ENCODE measurements at places on chromosomes 7 and 10.

- H3K27me3 ChIP-seq, result peaks cover 19% of the 10 kb centered on the region
- H3K36me3 ChIP-seq, result no peaks in the 10 kb centered on the region
- ATAC-seq, result no peak
- no peak overlapping the region for H3K4me3 ChIP-seq
Measured at GRCh38 chr10:129136951-129137350, 330.1 kb upstream of the MGMT start.

- no peak overlapping the region for H3K4me3 ChIP-seq
- peaks cover 22% of the 10 kb centered on the region for H3K27me3 ChIP-seq
- H3K27ac ChIP-seq, result no peak overlapping the region
- no peak for ATAC-seq
Measured at GRCh38 chr7:12927635-12928434, 240.4 kb downstream of the ARL4A start.

DNA sequence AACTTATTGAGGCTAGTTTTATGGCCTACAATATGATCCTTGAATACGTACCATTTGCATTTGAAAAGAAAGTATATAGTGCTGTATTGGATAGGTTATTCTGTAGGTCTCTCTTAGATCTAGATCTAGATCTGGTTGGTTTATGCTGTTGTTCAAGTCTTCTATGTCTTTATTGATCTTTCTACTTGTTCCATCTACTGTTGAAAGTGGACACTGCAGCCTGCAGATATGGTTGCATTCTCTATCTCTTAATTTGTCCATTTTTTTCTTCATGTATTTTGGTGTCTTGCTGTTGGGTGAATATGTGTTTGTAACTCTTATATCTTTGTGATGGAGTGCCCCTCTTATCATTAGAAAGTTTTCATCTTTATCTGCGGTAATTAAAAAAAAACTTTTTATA, 139.4 kb upstream of the PCDH15 start:
- no peak for ATAC-seq
- H3K27me3 ChIP-seq, result no peaks in the 10 kb centered on the region
- no peaks in the 10 kb centered on the region for H3K36me3 ChIP-seq
- H3K27ac ChIP-seq, result no peak overlapping the region

GRCh38 chr7:73647725-73648592, 19.7 kb upstream of the VPS37D start:
- peak; percentile 72 for ATAC-seq
- H3K36me3 ChIP-seq, result no peaks in the 10 kb centered on the region
- H3K4me3 ChIP-seq, result peak overlapping the region; percentile 62
- H3K27ac ChIP-seq, result peak overlapping the region; percentile 40

- H3K4me3 ChIP-seq, result no peak overlapping the region
- no peaks in the 10 kb centered on the region for H3K4me1 ChIP-seq
- H3K27me3 ChIP-seq, result peaks cover 3% of the 10 kb centered on the region
- no peak for ATAC-seq
Measured at GRCh38 chr7:28755255-28755654, 202.9 kb downstream of the TRIL start.

- peaks cover 3% of the 10 kb centered on the region for H3K4me1 ChIP-seq
- peak overlapping the region; percentile 30 for H3K27ac ChIP-seq
- ATAC-seq, result peak; percentile 81
- H3K36me3 ChIP-seq, result no peaks in the 10 kb centered on the region
- H3K4me3 ChIP-seq, result no peak overlapping the region
- peaks cover 12% of the 10 kb centered on the region for H3K27me3 ChIP-seq
Measured at GRCh38 chr10:78630944-78631838, 437.6 kb upstream of the ZMIZ1 start.

- peaks cover 3% of the 10 kb centered on the region for H3K27me3 ChIP-seq
- ATAC-seq, result no peak
- no peak overlapping the region for H3K4me3 ChIP-seq
- H3K4me1 ChIP-seq, result no peaks in the 10 kb centered on the region
Measured at GRCh38 chr7:34067005-34067778, 161.9 kb downstream of the BMPER start.

DNA sequence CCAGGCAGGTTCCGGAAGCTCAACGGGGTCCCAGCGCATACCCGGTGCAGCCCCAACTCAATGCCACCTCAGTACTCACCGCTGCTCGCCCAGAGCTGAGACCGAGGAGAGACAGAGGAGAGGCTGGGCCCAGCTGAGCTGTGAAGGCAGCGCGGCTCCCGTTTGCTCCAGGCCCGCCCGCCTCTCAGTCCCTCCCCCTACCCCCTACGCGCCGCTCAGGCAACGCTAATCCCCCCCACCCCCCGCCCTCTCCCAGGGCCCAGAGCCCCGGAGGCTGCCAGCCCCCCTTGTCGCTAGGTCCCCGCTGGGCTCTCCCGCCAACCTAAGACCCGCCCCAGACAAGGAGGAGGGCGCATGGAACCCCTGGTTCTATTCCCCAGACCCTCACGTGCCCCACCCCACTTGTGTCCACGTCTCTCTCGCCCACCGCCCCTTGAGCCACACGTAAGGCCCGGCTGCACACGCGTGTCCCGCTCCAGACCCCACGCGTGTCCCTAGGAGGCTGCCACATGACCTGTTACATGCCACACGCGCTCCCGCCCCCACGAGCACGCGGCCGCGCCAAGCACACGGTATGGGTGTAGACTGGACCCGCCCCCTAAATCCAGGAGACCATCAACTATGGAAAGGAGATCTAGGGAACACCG, at the start of gene PSD:
PSD (minus strand) TSS at position 164 of the 647 bp plus-strand sequence. CDS start 1,747 bp downstream, outside the sequence.
- H3K27ac ChIP-seq, result peak within 1 kb of the TSS; percentile 58
- no peak for ATAC-seq
- peaks cover 15% of the 10 kb centered on the region for H3K36me3 ChIP-seq
- peaks cover 22% of the 10 kb centered on the region for H3K27me3 ChIP-seq
- peak within 1 kb of the TSS; percentile 99 for H3K4me3 ChIP-seq
- H3K4me1 ChIP-seq, result peaks cover 5% of the 10 kb centered on the region

- peak; percentile 98 for ATAC-seq
- H3K4me3 ChIP-seq, result peak overlapping the region; percentile 20
- H3K36me3 ChIP-seq, result no peaks in the 10 kb centered on the region
- no peak overlapping the region for H3K27ac ChIP-seq
- peaks cover 5% of the 10 kb centered on the region for H3K4me1 ChIP-seq
- H3K27me3 ChIP-seq, result peaks cover 8% of the 10 kb centered on the region
Measured at GRCh38 chr10:133318494-133319127, 9.9 kb downstream of the ZNF511 start.

- H3K4me3 ChIP-seq, result no peak overlapping the region
- no peaks in the 10 kb centered on the region for H3K36me3 ChIP-seq
- no peak overlapping the region for H3K27ac ChIP-seq
- ATAC-seq, result no peak
Measured at GRCh38 chr10:44263771-44264170, 121.1 kb downstream of the CXCL12 start.

- H3K27ac ChIP-seq, result no peak overlapping the region
- H3K4me3 ChIP-seq, result no peak overlapping the region
- peaks cover 24% of the 10 kb centered on the region for H3K4me1 ChIP-seq
- H3K27me3 ChIP-seq, result no peaks in the 10 kb centered on the region
Measured at GRCh38 chr10:17431871-17432311, 22.5 kb downstream of the ST8SIA6 start.

- no peak overlapping the region for H3K4me3 ChIP-seq
- H3K4me1 ChIP-seq, result peaks cover 6% of the 10 kb centered on the region
- no peaks in the 10 kb centered on the region for H3K27me3 ChIP-seq
- no peak overlapping the region for H3K27ac ChIP-seq
Measured at GRCh38 chr10:16894821-16895220, 77.6 kb upstream of the RSU1 start.
